ENCODE measurements at places on chromosomes 13 and 19.

DNA sequence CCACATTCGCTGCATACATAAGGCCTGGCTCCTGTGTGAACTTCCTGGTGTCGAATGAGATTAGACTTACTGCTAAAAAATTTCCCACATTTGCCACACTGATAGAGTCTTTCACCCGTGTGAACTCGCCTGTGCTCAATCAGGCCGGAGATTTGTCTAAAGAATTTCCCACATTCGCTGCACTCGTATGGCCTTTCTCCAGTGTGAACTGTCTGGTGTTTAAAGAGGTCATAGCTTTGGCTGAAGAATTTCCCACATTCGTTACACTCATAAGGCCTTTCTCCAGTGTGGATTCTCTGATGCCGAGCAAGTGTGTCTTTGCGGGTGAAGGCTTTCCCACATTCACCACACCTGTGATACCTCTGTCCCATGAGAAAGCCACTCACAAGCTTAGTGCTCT, 6.5 kb downstream of the ZNF671 start:
- DNase-seq, result no peak

GRCh38 chr13:106919638-106920037, 351.7 kb upstream of the ARGLU1 start:
- no peak for DNase-seq

DNA sequence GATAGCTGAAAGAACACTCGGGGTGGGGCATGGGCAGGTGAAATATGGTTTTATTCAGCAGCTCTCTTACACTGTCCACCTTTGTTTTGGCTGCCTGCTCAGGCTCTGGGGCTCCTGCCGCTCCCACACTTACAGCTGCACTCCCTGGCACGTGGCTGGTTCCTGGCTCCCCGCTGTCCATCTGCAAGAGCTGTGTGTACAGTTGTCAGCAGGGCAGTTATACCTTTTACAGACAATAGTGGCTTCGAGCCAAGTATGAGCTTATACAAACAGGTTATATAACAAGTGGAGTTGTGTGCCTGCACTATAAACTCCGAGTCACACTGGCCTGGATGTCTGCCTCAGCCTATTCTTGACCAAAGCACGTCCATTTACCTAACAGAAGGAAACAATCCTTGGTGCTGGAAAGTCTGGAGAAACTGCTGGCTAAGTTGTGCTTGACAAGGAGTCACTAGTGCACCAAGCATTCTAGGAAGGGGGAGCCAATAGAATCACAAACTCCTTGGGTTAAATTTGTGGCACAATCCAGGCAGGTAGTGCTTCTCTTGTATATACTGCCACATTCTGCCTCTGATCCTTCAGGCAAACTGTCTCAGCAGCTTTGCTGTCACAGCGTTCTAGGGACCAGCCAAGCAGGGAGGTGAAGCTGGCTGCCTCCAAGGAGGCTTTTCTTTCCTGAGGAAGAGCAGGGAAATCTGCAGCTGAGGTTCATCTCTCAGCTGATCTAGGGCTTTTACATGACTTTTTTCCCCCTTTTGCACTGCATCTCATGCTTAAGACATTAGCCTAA, 68.2 kb downstream of the NHLRC3 start:
- DNase-seq, result no peak

GRCh38 chr13:33377825-33378224, 92.3 kb upstream of the STARD13 start:
- DNase-seq, result no peak

DNA sequence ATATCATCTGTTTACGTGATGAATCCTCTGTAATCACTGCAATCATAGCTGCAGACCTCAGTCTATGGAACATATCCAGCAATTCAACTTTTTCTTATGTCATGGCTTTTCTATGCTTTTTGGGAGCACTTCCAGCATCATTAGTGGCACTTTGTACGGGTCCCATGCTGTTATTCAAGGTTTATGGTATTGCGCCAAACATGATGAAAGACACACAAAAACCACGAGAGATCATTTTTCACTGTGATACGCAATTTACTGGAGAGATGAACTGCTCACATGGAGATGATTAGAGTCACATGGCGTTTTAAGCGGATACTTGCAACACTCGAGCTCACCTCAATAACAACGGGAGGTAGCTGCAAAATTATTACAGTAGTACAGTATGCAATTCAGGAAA, 2101.7 kb upstream of the PCDH20 start:
- DNase-seq, result no peak

DNA sequence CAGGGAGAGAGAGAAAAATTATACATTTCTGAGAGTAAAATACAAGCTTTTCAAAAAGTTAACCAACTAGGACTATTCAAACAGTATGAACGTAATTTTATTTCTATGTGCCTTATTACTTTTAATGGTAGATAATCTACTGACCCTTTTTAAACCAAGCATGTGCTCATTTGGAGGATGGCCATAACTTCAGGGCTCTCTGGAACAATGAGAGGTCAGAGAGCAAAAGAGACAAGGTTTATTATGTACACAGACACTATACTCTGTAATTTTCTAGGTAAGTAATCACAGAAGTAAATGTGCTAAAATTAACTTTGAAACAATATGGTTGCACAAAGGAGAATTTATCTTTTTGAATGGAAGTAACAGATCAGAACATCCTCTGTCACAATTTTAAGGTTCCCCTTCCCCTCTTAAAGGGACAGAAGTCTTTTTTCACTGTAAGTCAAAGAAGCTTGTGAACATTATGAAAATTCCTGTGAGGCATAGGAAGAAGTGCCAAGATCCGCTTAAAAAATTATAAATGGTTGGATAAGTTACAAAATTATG, 1.0 kb downstream of the POSTN start:
- DNase-seq, result no peak

DNA sequence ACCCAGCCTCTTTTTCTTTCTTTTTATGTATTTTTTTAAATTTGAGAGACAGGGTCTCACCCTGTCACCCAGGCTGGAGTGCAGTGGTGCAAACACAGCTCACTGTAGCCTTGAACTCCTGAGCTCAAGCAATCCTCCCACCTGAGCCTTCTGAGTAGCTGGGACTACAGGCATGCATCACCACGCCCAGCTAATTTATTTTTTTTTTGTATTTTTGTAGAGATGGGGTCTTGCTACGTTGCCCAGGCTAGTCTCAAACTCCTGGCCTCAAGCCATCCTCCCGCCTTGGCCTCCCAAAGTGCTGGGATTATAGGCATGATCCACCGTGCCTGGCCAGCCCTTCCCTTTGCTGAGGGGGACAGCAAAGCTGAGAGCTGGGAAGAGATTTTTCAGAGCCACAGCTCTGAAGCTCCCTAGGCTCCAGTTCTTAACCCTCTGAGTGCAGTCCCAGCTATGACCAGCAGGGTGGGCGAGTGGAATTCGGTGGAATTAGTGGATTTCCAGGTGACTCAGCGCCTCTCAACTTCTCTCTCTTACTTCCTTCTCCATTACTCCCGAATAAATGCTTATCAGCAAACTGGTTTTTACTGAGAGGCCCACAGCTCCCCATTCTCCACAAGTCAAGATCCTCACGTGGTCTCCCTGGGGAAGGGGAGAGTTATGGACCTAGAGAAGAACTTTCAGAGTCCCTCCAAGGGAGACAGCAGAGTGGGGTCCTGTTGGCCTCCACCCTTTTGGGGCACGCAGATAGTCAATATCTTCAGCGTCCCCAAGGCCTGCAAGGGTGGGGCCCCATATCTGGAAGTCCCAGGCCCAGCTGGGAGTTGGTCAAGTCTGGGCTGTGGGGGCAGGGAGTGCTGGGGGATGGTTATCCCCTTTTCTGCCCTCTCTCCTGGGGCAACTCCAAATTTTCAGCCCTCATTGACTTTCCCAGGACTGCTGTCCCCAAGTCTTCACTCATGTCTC, 1.2 kb downstream of the BLVRB start:
- peak; percentile 43 for DNase-seq

Measured in C1 segment of cervical spinal cord (tissue), 14 donors.